ENCODE measurements at places on chromosomes 2 and 18.

- peak; percentile 73 for DNase-seq
These were observed 1.3 kb downstream of the BCL2 start for GRCh38 chr18:63317982-63318888.

DNA sequence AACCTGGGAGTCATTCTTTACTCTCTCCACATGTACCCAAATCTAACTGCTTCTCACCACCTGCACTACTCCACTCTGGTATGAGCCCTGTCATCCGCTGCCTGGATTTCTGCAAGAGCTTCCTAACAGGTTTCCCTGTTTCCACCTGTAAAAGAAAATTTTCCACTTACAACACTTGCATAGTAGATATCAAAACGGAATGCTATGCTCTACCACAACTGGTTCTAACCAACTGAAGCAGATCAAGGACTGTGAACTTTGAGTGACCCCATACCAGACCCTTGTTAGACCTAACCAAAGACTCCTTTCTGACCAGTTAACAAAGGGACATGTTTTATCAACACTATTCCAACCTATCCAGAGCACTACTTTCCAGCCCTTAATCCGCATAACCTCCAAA is 3.8 kb upstream of the TMEM131 start:
- DNase-seq: no peak

GRCh38 chr18:11570073-11570588 is 39.3 kb upstream of the SLC35G4 start:
- DNase-seq: no peak

- no peak for DNase-seq
These were observed 311.9 kb downstream of the TXNL1 start for GRCh38 chr18:56326336-56327072.

DNA sequence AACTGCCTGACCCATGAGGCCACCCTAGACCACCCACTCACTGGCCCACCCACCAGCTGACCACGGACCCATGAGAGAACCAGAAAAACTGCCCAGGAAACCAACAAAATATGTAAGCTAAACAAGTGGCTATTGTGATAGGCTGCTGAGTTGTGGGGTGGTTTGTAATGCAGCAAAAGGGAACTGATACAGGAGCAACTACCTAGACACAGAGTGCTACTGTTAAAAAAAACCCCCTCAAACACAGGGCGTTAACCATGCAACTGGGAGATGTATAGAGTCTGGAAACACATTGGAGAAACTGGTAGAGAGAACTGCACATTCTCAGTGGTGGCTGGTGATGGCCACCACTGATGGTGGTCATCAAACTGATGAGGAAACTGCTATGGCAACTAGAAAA is 206.3 kb upstream of the GYPC start:
- DNase-seq: no peak

GRCh38 chr2:240968731-240969624 is 29.4 kb upstream of the SNED1 start:
- no peak for DNase-seq

Data from effector memory CD4-positive, alpha-beta T cell (primary cell).